ENCODE measurements at places on chromosomes 3 and 15.
A peak's percentile ranks its signal among the peaks of the same experiment; 100 is the strongest.

- DNase-seq = peak; percentile 38
Observed at GRCh38 chr3:56251343-56251945, 216.8 kb downstream of the ERC2 start.

DNA sequence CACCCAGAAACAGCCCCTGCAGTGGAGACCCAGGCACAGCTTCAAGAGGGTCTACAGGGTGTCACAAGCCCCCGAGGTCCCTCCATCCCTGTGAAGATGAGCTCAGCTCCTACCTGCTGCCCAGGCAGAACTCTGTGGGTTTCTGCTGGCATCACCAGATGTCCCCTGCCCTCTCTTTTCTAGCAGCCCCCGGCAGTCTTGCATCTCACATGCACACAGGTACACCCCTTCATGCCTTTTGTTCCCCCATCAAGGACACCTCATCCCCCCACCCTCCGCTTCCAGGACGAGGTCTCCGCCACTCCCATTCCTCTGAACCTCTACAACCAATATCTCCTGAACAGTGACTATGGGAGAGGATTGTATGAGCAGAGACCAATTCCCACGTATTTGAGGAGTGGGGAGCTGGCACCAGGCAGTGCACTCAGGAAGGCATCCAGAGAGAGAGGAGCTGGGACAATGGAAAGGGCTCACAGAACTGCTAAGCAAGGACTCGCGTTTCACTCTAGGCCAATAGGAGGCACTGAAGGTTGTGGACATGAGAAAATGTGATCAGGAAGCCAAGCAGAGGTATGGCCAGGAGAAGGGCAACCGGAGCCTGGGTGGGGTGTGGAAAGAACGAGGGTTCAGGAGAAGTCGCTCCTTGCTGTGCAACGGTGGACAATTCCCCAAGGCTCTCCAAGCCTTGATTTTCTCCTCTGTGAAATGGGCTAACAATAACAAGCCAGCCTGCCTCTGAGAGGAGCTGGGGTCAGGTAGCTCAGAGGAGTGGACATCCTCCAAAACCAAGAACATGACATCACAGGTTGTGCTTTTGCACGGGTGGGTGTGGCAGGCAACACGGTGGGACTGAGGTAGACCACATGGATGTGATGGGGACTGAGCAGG lies 115.2 kb downstream of the CHSY1 start:
- no peak for DNase-seq

DNA sequence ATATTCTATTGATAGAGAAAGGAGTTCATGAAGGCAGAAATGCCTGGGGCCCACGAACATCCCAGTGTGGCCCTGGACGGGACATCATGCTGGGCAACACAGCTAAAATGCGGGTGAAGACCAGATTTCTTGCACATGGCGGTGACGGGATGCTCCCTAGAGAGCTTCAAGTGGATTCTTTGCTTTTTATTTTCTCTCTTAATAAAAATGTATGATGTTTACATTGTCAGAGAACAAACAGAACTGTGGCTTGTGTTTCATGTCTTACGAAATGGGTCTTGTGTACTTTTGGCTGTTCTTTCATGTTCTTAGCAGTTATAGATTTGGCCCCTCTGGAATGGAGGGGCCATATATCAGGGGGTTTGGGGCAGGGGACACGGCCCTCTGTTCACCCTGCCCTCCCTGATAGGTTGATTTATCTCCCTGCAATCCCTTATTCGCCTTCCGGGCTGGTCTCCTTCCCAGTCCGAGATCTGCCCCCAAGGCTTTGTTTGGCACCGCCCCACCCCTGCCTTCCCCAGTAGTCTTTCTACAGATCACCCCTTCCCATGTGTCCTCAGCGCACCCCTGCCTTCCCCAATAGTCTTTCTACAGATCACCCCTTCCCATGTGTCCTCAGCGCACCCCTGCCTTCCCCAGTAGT lies 68.7 kb upstream of the CGNL1 start:
- DNase-seq = no peak

DNA sequence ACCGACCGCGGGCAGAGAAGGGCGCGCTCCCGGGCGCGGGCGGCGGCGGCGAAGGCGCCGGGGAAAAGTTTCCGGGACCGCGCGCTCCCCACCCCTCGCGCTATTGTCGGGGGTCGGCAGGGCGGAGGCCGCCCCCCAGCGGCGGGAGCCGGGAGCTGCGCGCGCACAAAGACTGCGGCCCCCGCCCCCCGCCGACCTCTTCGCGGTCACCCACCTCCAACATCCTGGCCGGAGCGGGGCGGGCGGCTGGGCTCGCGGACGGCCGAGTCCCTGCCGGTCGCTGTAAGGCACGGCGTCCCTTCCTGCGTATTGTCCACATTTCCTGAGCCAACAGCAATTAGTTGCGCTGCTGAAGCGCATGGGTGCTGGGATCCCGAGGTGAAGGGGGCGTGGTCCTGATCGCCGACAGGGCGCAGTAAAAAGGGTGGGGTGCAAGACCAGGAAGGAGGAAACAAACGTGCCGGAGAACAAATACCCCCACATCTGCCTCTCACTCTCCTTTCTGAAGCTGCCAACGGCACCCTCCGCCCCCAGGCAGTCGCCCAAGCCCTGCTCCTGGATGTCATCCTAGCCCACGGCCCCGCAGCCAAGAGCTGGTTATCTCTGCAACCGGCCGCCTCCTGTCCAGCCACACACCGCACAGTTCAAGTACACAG lies at the start of gene TMEM44:
Gene TMEM44 (minus strand): TSS at position 71 of the 656 bp plus-strand sequence. CDS start 204 bp downstream, outside the sequence.
- DNase-seq = peak; percentile 91

- DNase-seq = no peak
Observed at GRCh38 chr15:89936051-89936785, 23.5 kb upstream of the ARPIN start.

DNA sequence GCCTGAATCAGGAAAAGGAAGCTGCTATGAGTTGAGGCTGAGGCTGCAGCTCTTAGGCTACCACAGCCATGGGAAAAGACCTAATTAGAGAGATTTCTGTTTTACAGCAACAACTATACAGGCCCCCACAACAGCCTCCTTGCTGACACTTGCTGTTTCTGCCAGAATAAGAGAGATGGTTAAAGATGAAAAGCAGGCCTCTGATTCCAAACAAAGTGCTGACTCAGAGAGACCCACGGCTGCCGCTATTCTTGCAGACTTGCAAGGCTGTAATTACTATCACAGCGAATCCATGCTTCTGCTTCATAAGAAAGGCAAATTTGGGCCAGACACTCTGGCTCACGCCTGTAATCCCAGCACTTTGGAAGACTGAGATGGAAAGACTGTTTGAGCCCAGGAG lies 41.8 kb downstream of the MCF2L2 start:
- no peak for DNase-seq

DNA sequence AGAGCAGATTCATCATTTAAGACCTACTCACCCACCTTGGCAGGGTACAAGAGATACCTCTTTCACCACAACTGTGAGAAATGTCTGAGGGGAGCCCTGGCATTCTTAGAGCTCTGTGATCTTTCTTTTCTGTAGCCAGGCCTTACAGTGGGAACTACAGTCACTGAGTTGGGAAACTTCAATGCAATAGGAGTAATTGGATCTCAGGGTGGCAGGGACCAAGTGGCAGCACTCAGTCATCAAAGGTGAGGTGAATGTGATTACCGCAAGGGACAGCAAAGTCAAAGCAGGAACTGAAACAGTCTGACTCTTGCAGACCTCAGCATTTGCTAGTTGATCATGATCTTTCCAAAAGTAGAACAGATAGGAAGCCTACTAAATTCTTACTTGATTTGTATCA lies 7.2 kb upstream of the MCF2L2 start:
- DNase-seq = no peak

DNA sequence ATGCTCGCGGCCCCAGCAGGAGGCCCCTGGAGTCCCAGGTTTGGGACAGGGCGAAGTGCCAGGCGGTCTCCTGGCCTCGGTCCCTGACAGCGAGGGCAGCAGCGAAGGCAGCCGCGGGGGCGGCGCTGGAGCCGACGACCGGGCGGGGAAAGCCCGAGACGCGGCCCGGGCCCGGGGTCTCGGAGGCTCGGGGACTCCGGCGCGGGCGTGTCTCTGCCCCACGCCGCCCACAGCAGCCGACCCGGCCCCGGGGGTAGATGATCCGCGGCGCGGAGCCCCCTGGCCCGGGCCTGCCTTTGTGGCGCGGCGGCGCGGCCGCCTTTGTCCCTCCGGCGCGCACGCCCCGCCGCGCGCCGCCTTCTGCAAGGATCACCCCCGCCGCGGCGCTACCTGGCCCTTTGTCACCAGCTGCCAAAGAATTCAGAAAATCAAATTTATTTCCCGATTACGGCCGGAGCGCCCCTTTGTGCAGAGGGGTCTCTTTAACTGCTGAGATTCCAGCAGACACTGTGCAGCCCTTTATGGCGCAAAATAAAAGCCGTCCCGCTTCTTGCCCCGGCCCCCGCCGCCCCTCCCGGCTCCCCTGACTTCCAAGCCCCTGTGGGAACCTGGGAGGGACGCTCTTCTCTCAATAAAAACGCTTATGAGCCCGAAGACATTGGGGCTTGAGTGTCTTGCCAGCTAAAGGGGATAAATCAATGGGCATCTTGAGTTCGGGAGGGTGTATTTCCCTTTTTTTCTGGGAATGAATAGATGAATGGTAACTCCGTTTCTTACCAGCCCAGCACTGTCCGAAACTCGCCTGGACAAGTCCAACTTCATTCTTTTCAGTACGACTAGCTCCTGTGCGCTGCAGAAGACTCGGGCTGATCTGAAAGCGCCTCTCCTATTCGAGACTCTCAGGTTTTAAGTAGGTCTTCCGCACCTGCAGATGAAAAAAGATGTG lies 68.4 kb downstream of the HES1 start:
- peak; percentile 48 for DNase-seq

DNA sequence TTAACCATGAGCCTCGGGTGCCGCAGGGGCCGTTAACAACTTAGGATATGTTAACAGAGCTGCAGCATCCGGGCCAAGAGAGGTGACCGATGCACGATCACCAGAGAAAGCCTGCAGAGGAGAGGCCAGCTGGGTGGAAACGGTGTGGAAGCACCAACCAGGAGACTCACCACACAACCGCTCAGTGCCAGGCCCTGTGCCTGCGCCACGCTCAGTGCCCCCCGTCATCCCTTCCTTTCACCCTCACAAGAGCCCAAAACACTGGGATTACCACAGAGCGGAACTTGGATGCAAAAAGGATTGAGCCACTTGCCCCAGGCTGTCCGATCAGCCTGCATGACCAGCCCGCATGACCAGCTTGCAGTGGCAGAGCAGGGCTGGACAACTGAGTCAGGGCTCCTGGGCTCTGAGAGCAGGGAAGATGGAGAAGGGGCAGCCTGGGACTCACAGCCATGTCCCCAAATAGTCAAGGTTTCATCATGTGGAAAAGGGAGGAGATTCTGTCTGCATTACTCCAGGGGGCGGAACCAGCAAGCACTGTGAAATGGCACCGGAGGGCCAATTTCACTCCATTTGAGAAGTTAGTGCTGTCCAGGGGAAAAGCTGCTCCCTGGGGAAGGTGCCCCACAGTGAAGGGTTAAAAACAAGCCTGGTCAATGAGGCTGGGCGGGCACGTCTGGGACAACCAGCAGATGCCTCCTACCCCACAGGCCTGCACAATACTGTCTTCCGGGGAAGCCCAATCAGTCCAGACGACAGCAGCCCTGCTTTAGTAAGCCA lies 156.8 kb downstream of the ATP10A start:
- DNase-seq = no peak

DNA sequence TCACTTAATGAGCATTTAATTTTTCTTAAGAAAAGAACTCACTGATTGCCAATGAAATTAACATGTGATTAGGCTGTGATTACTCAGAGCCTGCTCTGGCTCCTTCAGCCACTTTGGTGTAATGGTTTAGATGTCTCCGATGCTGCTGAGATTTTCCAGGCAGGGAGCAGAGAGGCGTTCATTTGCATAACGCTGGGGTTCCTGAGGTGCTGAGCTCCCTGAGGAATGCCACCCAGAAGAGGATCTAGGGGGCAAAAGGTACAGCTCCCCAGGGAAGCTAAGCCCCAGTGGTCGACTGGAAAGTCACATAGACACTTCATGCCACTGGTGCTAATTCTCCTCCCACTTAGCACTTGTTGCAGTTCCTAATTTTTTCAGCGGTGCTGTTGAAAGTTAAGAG lies 119.5 kb downstream of the USP13 start:
- DNase-seq = no peak

GRCh38 chr3:133991637-133992036 lies 38.1 kb downstream of the SLCO2A1 start:
- DNase-seq = no peak

- no peak for DNase-seq
Observed at GRCh38 chr3:128505771-128506170, 12.8 kb upstream of the GATA2 start.

DNA sequence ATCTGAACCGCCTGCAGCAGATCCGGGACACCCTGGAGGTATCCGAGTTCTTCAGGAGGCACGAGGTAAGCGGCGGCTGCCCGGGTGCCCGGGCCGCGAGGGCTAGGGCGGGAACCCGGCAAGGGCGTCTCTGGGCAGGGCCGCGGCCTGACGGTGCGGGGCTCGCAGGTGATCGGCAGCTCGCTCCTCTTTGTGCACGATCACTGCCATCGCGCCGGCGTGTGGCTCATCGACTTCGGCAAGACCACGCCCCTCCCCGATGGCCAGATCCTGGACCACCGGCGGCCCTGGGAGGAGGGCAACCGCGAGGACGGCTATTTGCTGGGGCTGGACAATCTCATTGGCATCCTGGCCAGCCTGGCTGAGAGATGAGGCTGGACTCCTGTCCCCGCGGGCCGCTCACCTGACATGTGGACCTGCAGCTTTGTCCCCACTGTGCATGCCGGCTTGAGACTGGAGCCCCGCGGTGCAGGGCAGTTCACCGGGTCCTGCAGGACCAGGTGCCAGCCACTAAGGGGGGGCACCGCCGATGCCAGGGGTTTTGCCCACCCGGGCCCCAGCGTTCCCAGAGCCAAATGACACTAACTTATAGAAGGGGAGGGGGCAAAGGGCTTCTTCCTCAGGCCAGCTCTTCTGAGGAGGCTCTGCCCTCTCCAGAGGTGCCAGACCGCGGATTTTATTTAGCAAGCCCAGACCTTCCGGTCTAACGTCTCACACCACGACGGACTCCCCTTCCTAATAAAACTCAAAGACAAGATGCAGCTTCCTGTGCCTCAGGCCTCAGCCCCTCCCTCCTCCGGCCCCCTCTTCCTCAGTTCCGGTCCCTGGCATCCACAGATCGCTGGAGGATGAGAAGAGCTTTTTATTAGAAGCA lies 9.4 kb downstream of the ITPKA start:
- DNase-seq = peak; percentile 57

GRCh38 chr3:100561459-100562158 lies 47.8 kb upstream of the ADGRG7 start:
- no peak for DNase-seq

DNA sequence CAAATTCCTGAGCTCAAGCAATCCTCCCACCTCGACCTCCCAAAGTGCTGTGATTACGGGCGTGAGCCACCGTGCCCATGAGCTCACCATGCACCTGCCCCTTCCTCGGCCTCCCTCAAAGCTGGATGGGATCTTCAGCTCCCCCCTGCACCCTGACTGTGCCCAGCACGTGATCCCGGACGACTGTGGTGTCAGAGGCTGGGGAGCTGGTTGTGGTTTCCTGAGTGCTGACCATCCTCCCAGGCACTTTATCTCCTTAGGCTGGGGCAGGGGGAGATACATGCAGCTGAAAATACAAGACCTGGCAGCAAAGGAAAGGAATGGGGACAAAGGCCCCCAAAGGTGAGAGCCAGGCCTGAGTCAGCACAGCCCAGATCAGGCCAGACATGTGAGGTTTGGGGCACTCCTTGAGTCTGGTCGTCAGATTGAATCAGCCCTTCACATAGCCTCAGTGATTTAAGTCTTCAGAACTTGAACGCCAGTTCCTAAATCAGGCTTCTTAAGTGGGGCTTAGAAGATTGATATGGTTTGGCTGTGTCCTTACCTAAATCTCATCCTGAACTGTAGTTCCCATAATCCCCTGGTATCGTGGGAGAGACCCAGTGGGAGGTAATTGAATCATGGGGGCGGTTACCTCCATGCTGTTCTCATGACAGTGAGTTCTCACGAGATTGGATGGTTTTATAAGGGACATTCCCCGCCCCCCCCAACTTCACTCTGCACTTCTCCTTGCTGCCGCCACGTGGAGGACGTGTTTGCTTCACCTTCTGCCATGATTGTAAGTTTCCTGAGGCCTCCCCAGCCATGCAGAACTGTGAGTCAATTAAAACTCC lies 35.8 kb downstream of the PRKCD start:
- DNase-seq = no peak
